ENCODE measurements at places on chromosomes 5 and 9.

DNA sequence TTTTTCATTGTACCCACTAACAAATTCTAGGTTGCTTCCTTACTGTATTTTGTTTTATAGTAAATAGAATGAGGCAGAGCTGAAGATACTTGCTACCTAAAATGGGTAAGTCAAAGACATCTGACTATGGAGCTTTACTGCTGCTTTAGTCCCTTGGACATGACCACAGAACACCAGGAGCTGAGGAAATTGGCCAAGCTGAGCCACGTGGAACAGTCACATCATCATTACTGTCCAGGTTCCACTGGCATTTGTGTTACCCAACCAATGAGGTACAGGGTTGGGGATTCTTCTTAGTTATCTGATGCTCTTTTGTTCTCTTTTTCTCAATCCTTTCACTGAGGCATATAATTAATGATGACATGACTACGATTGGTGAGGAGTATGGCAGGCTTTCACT is 47.1 kb downstream of the SSBP2 start:
- no peak for DNase-seq

- no peak for DNase-seq
These were observed 208.8 kb upstream of the IRX2 start for GRCh38 chr5:2960294-2960693.

- DNase-seq: peak; percentile 8
These were observed 298.4 kb upstream of the PRDM9 start for GRCh38 chr5:23208959-23209431.

- DNase-seq: no peak
These were observed 161.2 kb downstream of the PDE4D start for GRCh38 chr5:59732301-59732700.

- no peak for DNase-seq
These were observed 25.1 kb upstream of the CD180 start for GRCh38 chr5:67221487-67222242.

DNA sequence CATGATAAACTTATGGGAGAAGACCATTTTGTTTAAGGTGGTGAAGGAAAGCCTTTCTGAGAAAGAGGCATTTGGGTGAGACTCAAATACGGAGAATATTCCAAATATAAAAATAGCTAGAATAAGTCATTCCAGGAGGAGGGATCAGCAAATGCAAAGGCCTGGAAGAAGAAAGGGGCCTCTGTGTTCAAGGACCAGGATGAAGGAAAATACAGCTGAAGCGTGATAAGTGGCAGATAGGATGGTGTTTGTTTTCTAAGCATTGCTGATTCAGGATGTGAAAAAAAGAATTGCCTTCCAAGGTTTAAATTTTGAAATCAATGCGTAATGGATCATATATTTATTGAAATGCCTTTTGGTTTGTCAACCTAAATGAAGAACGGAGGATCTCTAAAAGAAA is 59.4 kb upstream of the CAST start:
- DNase-seq: no peak

DNA sequence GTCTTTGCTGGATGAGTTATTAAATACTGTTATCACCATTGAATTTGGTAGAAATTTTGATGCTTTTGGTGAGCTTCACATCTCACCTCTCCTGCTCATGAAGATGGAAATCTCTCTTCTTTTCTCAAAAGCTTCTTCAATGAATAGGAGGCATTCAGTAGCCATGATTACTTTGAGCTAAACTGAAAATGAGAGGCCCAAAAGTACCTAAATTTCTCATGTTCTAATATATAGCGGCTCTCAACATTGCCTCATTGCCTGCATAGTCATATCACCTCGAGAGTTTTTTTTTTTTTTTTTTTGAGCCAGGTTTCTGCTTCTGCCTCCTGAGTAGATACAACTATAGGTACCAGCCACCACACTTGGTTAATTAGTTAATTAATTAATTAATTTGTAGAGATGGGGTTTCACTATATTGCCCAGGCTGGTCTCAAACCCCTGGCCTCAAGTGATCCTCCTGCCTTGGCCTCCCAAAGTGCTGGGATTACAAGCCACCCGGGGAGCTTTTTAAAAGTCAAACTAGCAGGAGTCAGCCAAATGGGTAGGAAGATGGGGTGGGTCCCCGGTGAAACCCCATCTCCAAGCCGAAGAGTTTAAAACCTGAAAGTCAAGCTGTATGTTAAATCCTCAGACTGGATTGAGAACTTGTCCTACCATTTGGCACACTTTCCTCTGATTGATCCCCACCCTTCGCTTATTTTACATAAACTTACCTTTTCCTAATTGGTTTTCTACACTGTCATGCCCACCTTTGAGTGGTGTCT is 169.0 kb downstream of the DOCK2 start:
- DNase-seq: no peak

GRCh38 chr9:21317956-21318923 is 13.1 kb upstream of the IFNA5 start:
- peak; percentile 36 for DNase-seq

DNA sequence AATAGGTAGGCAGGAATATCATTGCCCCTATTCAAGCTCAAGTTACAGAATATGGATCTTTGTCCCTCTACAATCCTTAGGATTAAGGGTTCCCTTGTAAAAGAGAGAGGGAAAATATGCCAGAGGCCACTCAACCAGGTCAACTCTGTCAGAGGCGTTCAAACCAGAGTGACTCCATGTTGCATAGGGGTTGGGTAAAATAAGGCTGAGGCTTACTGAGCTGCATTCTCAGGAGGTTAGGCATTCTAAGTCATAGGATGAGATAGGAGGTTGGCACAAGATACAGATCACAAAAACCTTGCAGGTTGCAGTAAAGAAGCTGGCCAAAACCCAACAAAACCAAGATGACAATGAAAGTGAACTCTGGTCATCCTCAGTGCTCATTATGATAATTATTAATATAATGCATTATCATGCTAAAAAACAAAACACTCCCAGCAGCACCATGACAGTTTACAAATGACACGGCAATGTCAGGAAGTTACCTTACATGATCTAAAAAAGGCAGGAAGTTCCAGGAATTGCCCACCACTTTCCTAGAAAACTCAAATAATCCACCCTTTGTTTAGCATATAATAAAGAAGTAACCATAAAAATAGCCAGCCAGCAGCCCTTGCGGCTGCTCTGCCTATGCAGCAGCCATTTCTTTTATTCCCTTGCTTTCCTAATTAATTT is 64.8 kb downstream of the ERP44 start:
- DNase-seq: no peak

DNA sequence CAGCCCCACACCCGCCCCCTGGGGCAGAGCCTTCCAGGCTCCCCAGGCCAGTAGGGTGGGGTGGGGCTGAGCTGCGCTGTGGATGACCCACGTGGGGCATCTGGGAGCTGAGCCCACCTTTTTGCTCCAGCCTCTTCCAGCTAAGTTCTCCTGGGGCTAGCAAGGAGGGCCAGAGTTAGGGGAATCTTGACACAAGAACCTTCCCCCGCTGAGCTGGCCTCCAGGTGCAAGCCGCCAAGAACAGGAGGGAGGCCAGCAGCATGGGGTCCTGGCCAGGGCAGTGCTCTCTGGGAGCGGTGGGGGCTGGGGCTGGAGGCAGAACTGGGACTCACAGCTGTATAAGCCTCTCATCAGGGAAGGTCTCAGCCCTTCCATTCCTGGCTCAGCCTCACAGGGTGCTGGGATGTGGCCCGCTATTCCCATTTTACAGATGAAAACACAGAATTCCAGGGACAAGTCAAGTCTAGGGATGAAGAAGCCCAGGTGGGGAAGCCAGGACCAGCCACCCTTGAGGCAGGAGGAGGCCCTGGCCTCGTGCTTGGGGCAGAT is 21.5 kb downstream of the SARDH start:
- DNase-seq: no peak

DNA sequence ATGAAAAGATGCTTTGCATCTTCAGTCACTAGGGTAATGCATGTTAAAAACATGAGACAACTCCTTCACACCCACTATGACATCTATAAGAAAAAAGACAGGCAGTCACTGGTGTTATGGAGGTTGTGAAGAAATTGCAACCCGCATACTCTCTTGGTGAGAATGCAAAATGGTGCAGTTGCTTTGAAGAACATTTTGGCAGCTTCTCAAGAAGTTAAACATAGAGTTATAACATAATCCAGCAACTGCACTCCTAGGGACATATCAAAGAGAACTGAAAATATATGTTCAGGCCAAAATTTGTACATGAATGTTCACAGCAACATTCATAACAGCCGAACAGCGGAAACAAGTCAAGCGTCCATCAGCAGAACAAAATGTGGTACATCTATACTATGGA is 46.3 kb upstream of the TBC1D9B start:
- DNase-seq: no peak

GRCh38 chr9:137784641-137785513 is 92.7 kb upstream of the CACNA1B start:
- DNase-seq: no peak

DNA sequence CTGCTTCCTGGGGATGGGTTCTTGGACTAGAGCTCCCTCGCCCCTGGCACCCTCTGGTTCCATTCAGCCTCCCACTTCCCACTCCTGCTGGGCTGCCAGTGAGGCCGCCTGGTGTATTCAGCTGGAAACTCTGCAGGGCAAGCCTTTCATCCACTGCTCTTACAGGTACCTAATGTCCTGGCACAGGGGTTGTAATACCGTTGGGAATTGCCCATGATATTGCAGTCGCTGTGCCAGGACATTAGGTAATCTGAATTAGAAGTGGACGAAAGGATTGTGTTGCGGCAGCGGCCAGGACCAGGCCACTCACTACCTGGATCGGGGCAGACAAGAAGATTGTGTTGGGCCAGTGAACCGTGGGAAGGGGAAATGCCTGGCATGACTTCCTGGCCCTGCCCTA is 13.1 kb downstream of the TMOD1 start:
- no peak for DNase-seq

- DNase-seq: no peak
These were observed 85.5 kb upstream of the SPIN1 start for GRCh38 chr9:88302579-88303324.

- no peak for DNase-seq
These were observed 37.6 kb upstream of the EIF4EBP3 start for GRCh38 chr5:140509898-140510297.

- DNase-seq: no peak
These were observed 215.7 kb upstream of the OTULINL start for GRCh38 chr5:14365831-14366430.

DNA sequence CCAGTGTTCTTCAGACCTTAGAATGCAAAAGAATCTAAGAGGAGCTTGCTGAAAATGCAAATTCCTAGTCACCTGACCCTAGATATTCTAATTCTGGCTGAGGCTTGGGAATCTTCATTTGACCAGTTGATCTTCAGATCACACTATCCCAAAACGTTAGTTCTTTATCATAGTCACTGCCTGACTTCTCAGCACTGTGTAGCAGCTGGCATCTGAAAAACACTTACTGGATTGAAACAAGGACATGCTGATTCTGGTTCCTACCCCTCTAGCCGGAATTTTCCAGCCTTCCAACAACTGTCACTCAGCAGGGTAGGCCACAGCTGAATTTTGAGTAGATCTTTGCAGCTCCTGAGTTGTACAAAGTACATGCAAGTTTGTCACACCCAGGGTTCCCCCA is 72.2 kb downstream of the EBF1 start:
- DNase-seq: no peak

- DNase-seq: peak; percentile 76
These were observed at the start of gene FGF1 for GRCh38 chr5:142685418-142686209. FGF1 (minus strand) TSS chr5:142686090; CDS start chr5:142614127, 71,963 bp downstream.

- no peak for DNase-seq
These were observed 17.7 kb upstream of the CPLX2 start for GRCh38 chr5:175853573-175854230.

DNA sequence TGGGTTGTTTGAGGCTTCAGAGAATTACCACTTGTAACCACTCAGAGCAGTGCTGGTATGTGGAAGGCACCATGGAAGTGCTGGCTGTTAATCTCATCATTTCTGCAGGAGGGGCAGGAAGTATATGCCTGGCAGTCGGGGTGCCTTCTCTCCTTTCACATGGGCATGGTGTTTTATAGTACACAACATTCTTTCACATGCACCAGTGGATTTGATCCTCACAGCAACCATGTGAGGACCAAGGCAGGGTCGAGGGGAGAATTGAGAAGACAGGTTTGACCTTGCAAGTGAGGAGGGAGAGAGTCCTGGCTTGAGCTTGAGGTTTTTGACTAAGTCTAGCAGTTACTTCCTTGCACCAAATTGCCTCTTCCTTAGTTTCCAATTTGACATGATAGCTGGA is 38.0 kb upstream of the TRPC7 start:
- DNase-seq: no peak

DNA sequence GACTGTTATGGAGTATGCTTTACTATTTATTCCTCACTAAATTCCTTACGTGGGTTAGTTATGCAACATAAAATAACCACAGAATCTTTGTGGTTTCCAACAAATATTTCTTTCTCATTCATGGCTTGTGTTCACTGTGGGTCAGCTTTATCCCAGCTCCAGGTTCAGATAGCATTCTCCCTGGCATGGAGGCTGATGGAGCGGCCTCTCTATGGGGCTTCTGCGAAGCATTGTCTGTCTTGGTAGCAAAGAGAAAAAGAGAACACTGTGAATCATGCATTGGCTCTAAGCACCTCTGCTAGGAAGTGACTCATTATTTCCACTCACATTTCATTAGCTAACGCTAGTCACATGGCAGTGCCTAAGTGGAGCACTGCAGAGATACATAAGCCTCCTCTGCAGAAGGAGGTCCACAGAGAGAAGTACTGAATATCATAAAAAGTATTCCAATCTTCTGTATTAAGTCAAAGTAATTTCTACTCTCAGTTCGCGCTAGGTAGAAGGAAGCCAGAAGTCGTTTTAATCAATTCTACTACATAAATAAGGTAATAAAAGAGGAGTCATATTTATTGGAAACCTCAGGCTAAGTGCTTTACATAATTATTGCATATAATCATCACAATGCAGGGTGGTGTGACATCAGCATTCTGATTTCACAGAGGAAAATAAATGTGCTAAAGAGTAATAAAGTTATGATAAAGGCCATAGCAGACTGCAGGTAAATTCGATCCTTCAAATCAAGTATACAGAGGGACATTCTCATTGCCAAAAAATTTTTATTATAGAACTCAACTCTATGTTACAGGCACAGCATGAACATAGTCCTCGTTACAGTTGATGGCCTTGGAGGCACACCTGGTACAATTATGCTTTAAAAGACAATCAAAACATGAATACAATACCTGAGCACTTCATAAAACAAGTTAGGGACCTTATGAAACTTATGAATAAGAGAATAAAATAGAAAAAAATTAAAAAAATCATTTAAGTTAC is 531.1 kb downstream of the CETN3 start:
- DNase-seq: peak; percentile 92

DNA sequence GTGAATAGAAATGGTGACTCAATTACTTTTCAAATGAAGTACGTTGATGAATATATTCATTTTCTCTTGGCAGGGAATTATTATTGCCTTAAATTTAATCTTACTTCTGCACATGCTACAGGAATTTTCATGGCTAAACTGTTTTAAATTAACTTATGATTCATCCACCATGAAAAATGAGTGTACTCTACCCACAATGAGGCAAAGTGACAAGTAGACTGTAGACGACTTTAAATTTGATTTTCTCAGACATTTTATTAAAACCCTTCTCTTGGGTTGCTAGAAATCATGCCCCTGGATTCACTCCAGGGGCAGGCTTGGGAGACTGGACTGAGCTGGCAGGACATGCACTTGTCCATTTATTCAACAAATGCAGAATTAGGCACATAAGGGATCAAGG is 23.5 kb upstream of the ERAP2 start:
- DNase-seq: no peak
